D721Med (cell line): ENCODE measurements at places on chromosomes 12 and 14.

DNA sequence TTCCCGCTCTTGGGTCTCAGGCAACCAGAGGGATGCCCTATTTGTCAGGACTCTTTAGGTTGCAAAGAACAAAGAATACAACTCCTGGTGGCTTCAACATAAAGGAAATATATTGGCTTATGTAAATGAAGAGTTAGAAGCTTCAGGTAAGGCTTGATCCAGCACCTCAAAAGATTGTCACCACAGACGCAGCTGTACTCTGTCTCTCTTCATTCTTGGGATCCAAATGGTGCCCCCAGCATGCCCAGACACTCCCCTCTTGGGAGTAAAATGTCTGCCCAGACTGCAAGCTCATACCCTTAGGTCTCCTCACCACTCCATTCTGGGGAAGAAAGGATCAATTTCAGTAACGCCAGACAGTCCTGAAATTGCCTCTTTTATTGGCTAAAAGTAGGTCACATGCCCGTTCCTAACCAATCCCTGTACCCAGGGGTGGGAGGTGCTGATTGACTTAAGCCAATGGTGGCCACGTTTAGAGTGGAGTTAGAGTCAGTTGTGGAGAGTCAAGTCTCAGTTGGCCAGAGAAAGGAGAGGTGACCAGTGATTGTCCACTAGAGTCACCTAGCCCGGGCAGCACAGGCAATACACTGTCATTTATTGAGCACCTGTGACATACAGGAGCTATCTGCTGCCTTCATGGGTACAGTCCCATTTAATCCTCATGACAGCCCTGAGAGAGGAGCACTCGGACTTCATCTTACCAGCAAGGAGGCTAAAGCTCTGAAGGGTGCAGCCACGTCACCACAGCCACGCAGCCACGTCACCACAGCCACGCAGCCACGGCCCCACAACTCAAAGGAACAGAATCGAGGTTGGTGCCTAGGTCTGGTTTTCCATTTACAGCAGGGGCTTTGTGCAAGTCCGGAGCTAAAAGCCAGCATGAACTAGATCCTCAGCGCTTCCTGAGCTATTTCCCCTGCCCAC is 19.7 kb upstream of the BEGAIN start:
- no peak for DNase-seq

DNA sequence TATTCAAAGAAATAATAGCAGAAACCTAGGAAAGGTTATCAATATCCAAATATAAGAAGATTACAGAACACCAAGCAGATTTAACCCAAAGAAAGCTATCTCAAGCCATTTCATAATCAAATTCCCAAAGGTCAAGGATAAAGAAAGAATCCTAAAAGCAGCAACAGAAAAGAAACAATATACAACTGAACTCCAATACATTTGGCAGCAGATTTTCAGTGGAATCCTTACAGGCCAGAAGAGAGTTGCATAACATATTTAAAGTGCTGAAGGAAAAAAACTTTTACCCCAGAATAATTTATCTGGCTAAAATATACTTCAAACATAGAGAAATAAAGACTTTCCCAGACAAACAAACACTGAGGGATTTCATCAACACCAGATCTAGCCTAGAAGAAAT is 54.3 kb downstream of the DENND5B start:
- DNase-seq, result no peak

- DNase-seq, result no peak
Observed at GRCh38 chr14:72603639-72604038, 290.3 kb downstream of the DPF3 start.

- DNase-seq, result no peak
Observed at GRCh38 chr14:37650356-37651037, 55.1 kb downstream of the TTC6 start.

- DNase-seq, result no peak
Observed at GRCh38 chr12:18239526-18239925, 21.8 kb upstream of the PIK3C2G start.

DNA sequence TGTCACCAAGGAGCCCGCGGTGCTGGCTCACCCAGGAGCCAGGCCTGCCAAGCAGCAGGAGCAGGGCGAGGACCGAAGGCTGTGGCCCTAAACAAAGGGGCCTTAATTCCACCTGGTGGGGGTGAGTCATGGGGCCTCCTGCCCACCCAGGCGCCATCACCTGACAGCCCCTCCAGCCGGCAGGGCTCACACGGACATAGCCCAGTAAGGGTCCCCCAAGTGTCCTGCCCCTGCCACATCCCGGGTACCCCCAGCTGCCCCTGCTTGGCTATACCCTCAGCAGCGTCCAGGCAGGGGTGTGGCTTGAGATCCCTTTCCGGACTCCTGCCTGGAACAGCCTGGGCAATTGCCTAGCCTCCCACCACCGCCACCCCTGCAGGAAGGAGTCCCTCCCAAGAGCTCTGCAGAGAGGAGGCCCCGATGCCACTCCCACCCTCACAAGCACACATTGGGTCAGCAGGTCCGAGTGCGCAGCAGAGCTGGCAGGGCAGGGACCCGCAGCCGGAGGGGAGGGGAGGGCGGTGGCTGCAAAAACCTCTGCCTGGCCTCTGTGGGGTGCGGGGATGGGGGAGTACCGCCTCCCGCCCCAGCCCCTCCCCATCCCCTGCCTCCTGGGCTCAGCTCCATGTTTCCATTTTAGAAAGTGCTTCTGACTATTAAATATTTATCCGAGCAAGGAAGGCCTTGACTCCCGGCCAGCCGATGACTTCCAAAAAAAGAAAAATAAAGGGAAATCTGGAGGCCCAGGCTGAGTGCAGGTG is 4.6 kb downstream of the AHNAK2 start:
- no peak for DNase-seq

DNA sequence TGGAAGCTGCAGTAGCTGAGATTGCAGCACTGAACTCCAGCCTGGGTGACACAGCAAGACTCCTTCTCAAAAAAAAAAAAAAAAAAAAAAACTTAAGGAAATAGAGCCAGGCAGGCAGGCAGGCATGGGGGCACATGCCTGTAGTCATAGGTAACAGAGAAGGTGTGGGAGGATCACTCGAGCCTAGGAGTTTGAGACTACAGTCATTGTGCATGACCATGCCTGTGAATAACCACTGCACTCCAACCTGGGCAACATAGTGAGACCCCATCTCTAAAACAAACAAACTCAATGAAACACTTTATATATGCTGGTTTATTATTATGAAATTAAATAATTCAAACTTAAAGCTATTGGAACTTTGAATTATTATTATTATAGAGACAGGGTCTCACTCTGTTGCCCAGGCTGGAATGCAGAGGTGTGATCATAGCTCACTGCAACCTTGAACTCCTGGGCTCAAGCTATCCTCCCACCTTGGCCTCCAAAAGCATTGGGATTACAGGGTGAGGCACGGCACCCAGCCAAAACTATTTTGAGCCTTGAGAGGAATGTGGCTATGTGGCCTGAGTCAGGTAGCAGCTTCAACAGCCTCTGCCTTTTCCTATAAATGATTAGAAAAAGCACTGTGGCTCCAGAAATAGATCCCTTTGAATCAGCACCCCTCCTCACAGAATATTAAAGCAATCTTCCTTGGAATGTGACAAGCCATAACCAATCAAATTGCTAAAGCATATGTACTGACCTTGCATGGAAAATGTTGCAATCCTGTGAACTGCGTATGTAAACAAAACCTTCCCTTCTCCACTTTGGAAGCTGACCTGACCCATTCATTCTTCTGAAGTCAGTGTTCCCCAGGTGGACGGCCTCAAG is 34.7 kb upstream of the YY1 start:
- DNase-seq, result no peak

- no peak for DNase-seq
Observed at GRCh38 chr14:94677213-94677612, 65.0 kb downstream of the SERPINA3 start.

- no peak for DNase-seq
Observed at GRCh38 chr12:7966563-7966962, 30.6 kb upstream of the SLC2A3 start.

DNA sequence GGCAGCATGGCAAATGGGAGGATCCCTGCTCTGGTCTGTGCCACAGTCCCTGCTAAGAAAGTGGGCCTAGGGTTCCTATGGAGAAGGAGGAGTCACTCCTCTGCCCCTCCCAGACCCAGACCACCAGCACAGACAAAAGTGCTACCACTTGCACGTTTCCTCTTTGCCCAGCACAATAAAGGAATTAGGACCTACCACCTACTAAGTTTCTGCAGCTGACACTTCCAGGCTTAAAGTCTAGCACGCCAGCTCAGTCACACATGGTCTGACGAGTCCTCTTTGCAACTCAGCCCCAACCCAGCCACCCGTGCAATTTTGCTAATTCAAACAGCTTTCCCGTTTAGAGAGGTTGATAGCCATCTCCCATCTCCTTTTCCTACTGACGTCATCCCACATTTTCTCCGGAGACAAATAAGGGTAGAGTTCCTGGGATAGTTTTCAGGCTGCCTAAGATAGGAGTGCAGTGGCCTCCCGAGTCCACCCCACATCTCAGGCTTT is 66.2 kb upstream of the PTGR2 start:
- no peak for DNase-seq
